ENCODE measurements at places on chromosomes 12 and 14. TPM values are rescaled to one million over a fixed set of nuclear protein-coding genes. Genes with fewer than 3 reads are reported as not detected.

- DNase-seq: no peak
Observed at GRCh38 chr12:47808050-47808449, 11.7 kb downstream of the HDAC7 start.

DNA sequence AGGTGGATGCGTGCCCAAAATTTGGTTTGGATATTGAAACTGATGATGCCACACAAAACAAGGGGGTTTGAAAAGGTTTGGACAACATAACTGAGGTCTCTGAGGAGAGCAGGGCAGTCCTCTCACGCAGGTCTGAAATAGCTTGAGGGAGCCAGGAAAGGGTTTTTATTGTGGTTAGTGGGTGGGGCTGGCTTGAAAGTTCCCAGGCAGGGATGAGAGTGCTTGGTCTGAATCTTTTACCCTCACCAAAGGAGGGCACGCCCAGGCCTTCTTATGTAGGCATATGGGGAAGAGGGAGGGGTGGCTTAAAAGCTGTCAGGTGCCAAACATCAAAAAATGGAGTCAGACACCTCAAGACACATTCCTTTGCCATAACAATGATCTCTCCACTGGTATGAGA is 493.1 kb upstream of the CCDC196 start:
- DNase-seq: no peak

- DNase-seq: no peak
Observed at GRCh38 chr12:124381456-124382296, 86.8 kb downstream of the RFLNA start.

DNA sequence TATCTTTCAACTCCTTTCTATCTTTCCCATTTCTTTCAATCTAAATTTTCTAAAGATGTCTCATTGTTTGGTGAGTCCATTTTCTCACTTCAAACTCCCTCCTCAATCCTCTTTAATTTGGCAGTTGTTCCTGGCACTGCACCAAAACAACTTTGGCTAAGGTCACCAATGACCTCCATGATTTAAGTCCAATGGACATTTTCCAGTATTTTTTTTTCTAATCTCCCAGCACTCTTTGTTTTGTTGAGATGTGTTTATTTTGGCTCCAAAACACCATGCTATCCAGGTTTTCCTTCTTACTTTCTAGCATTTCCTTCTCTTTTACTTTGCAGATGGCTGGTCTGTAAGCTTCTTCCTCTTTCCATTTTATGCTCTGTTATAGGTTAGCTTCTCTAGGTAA is 42.5 kb upstream of the OTOGL start:
- DNase-seq: no peak

Gene C3AR1
- polyA plus RNA-seq: 2.8 TPM

DNA sequence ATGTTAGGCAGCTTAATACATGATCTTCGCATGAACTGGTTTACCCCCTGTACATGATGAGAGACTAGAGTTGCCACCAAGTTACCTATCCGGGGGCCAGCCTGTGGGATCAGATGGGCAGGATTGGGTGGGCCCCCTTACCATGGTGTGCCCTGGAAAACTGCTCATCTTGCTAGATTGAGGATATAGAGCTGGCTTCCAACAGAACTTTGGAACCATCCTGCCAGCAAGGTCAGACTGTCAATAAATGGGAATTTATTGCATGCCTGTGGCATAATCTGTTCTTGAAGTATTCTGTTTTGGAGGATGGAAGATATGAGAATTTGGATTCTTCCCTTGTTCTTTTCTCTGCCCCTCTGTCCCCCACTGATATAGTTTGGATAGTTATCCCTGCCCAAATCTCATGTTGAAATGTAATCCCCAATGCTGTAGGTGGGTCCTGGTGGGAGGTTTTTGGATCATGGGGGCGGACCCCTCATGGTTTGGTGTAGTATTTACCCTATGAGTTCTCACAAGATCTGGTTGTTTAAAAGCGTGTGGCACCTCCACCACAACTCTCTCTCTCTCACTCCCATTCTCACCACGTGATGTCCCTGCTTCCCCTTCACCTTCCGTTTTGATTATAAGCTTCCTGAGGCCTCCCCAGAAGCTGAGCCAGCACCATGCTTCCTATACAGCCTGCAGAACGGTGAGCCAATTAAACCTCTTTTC is 3.7 kb upstream of the TM9SF1 start:
- DNase-seq: no peak

DNA sequence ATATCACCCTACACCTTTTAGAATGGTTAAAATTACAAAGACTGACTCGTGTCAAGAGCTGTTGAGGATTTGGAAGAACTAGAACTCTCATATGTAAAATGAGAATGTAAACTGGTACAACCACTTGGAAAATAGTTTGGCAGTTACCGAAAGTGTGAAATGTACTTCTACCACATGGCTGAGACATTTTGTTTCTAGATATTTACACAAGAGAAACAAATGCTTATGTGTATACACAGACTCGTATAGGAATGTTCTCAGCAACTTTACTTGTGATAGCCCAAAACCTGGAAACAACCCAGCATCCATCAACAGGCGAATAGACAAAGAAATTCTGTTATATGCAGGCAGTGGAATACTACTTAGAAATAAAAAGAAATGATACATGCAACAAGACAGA is 103.0 kb downstream of the BRMS1L start:
- no peak for DNase-seq

GRCh38 chr14:102056694-102057442 is 30.0 kb downstream of the HSP90AA1 start:
- no peak for DNase-seq

Gene KRT3
- polyA plus RNA-seq: not detected

- DNase-seq: no peak
Observed at GRCh38 chr12:124655048-124655697, 87.8 kb upstream of the NCOR2 start.

DNA sequence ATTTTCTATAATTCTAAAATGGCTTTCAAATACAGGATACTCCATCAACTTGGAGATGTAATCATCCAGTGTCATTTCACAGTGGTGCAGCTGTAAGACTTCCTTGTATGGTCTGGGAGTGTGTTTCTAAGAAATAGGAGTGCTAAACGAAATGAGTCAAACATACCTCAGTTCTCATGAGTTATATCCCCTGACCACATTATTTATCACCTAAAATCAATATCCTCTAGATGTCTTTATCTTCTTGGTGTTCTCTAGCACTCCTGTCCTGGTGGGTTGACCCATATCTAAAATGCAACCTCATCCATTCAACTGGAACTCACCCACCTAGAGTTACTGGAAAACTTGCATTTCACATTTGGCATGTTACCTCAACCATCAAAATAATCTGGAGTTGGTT is 33.2 kb downstream of the TMEM30B start:
- no peak for DNase-seq

GRCh38 chr12:20305470-20305869 is 62.9 kb upstream of the PDE3A start:
- no peak for DNase-seq

DNA sequence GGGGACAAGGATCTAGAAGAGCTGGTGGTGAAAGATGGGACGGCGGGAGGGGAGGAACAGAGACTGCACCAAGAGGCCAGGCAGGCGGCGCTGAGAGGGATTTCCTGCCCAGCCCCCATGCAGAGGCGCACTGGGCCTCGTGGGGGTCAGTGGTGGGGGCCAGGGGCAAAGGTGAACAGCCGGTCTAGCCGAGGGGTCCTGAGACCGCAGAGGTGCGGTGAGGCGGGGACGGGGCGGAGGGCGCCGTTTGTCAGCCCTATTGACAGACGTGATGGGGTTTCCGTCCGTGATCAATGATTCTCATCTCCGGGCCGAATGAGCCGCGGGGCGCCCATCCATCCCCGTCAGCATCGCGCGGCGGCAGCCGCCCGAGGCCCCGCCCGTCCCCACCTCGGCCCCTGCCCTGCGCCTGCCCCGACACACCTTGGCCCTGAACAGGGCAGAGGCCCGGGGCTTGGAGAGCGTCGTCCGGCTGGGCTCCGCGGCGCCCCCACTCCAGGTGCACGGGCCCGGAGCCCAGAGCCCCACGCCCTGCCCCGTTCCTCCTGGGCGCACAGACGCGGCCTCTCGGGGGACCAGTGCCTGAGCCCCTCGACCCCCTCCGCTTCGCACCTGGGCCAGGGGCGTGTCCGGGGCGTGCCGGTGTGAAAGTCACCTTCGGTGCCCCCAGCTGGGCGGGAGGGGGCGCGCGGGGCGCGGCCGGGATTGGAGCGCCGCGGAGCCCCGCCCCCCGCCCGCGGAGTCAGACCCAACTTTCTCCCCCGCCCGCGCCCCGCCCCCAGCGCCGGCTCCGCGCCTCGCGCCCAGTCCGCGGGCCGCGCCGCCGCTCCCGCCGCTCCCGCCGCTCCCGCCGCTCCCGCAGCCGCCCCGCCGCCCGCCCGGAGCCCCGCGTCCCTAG is at the start of gene NXPH4:
Gene NXPH4, plus strand, starts transcription at position 781 of the 898 bp plus-strand sequence. CDS start 176 bp downstream, outside the sequence.
- DNase-seq: no peak

Gene BHLHE41
- polyA plus RNA-seq: 2.0 TPM

Gene PROX2
- 0.52 TPM for polyA plus RNA-seq

- no peak for DNase-seq
Observed at GRCh38 chr14:104361921-104362681, 217.5 kb upstream of the C14orf180 start.

All from left renal pelvis (tissue), 4 donors.